ENCODE measurements at places on chromosomes 16 and 17.

DNA sequence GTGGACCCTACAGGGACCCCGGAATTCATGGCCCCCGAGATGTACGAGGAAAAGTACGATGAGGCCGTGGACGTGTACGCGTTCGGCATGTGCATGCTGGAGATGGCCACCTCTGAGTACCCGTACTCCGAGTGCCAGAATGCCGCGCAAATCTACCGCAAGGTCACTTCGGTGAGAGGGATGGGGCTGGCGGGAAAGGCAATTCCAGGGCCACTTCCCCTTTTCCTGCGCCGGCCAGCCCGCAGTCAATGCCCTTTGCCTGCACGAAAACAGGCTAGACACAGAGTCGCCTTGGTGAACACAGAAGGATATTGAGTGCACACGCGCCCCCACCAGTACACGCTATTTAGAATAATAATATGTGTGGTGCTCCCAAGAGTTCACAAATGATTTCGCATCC is 4.0 kb downstream of the WNK4 start:
- H3K4me1 ChIP-seq, result peaks cover 9% of the 10 kb centered on the region
- H3K27me3 ChIP-seq, result no peaks in the 10 kb centered on the region
- H3K4me3 ChIP-seq, result no peak overlapping the region
- no peak overlapping the region for H3K27ac ChIP-seq
- peaks cover 8% of the 10 kb centered on the region for H3K36me3 ChIP-seq
- no peak for DNase-seq

- H3K4me3 ChIP-seq, result no peak overlapping the region
- no peak for DNase-seq
- H3K4me1 ChIP-seq, result peaks cover 4% of the 10 kb centered on the region
- no peaks in the 10 kb centered on the region for H3K27me3 ChIP-seq
- H3K36me3 ChIP-seq, result no peaks in the 10 kb centered on the region
These were observed 113.7 kb downstream of the IRX5 start for GRCh38 chr16:55044201-55044975.

- H3K36me3 ChIP-seq, result no peaks in the 10 kb centered on the region
- no peaks in the 10 kb centered on the region for H3K27me3 ChIP-seq
- H3K4me3 ChIP-seq, result no peak overlapping the region
- H3K27ac ChIP-seq, result no peak overlapping the region
These were observed 11.5 kb upstream of the PRSS54 start for GRCh38 chr16:58306327-58306726.

GRCh38 chr16:2715519-2715918 is 4.5 kb downstream of the PRSS27 start:
- H3K27ac ChIP-seq, result no peak overlapping the region
- no peaks in the 10 kb centered on the region for H3K4me1 ChIP-seq
- H3K36me3 ChIP-seq, result no peaks in the 10 kb centered on the region
- DNase-seq, result peak; percentile 40

DNA sequence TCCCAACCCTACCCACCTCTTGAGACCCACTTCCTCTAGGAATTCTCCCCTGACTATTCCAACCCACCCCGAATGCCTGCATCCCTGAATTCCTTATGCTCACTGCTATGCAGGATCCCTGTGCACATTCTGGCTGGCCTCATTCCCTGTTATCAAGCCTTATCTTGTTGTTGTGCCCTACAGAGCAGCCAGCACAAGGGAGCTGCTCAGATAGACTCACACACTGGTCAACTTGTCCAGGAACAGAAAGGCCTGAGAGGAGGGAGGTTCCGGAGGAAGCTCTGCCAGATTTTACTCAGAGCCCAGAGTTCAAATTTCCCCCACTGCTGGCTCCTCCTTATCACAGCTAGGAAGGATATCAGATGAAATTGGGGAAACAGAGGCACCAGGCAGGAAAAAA is 24.8 kb upstream of the MYO18A start:
- H3K4me3 ChIP-seq, result no peak overlapping the region
- H3K4me1 ChIP-seq, result peaks cover 4% of the 10 kb centered on the region
- DNase-seq, result no peak

DNA sequence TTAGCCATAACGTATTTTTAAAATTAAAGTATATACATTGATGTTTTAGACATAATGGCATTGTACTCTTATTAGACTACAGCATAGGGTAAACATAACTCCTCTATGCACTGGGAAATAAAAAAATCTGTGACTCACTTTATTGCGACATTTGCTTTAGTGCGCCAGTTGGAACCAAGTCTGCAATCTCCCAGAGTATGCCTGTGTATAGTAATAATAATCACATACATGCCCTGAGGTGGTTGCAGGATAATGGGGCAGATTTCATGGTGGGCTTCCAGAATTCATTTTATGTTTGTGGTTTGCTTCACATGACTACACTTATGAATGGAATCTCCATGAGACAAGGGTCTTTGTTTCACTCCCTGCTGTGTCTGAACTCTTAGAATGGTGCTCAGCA is 66.9 kb upstream of the N4BP1 start:
- no peak overlapping the region for H3K27ac ChIP-seq
- no peak overlapping the region for H3K4me3 ChIP-seq
- peaks cover 2% of the 10 kb centered on the region for H3K27me3 ChIP-seq
- DNase-seq, result no peak
- no peaks in the 10 kb centered on the region for H3K4me1 ChIP-seq

DNA sequence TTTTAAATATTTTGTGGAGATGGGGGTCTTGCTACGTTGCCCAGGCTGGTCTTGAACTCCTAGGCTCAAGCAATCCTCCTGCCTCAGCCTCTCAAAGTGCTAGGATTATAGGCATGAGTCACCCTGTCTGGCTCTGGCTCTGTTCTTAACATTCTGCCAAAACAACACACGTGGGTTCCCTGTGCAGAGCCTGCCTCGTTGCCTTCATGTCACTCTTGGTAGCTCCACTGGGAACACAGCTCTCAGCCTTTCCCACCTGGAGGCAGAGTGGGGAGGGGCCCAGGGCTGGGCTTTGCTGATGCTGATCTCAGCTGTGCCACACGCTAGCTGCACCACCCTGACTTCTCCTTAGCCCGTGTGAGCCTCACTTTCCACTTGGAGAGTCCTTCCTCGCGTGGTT is 19.3 kb downstream of the CRISPLD2 start:
- peak overlapping the region; percentile 38 for H3K4me3 ChIP-seq
- DNase-seq, result no peak
- H3K36me3 ChIP-seq, result no peaks in the 10 kb centered on the region

- peak overlapping the region; percentile 51 for H3K27ac ChIP-seq
- H3K4me3 ChIP-seq, result no peak overlapping the region
- DNase-seq, result peak; percentile 65
- peaks cover 75% of the 10 kb centered on the region for H3K27me3 ChIP-seq
- no peaks in the 10 kb centered on the region for H3K36me3 ChIP-seq
- H3K4me1 ChIP-seq, result no peaks in the 10 kb centered on the region
These were observed 4.6 kb downstream of the CARMIL2 start for GRCh38 chr16:67649494-67649931.

DNA sequence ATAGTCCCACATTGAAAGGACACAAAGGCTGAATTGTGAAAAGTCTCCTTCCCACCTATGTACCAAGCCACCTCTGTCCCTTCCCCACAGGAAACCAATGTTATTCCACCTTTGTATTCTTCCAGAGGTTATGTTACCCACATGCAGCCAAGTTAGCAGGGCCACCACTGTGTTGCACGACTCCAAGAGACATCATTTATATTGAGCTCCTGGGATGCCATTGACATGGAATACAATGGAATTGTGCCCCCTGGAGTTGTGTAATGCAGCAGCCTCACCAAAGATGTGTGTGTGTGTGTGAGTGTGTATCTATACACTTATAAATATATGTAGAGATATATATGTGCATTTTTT is 21.6 kb upstream of the MSI2 start:
- H3K36me3 ChIP-seq, result no peaks in the 10 kb centered on the region
- H3K4me1 ChIP-seq, result peaks cover 6% of the 10 kb centered on the region
- no peak overlapping the region for H3K27ac ChIP-seq
- H3K4me3 ChIP-seq, result no peak overlapping the region

DNA sequence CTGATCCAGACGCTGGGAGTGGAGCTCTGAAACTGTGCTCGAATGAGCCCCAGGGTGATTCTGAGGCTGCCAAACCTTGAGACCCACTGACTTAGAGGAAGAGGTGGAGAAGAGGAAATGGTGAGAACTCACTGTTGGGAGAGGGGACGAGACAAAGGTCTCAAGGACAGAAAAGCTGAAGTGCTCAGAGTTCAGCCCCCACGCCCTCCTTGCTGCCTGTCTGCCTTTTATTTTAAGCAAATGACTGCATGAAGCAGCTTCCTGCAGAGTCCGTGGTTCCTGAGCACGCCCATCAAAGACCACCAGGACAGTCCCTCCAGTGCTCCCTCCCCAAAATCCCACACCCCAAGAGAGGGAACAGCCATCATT is 20.4 kb downstream of the COTL1 start:
- no peak for DNase-seq
- peaks cover 65% of the 10 kb centered on the region for H3K4me1 ChIP-seq
- peaks cover 68% of the 10 kb centered on the region for H3K36me3 ChIP-seq
- no peak overlapping the region for H3K27ac ChIP-seq
- no peaks in the 10 kb centered on the region for H3K27me3 ChIP-seq

- peaks cover 69% of the 10 kb centered on the region for H3K4me1 ChIP-seq
- H3K36me3 ChIP-seq, result no peaks in the 10 kb centered on the region
- DNase-seq, result no peak
These were observed 195.1 kb downstream of the CCDC182 start for GRCh38 chr17:57550016-57550415.

- H3K4me1 ChIP-seq, result no peaks in the 10 kb centered on the region
- peak; percentile 46 for DNase-seq
- H3K27me3 ChIP-seq, result no peaks in the 10 kb centered on the region
- no peak overlapping the region for H3K27ac ChIP-seq
- peaks cover 80% of the 10 kb centered on the region for H3K36me3 ChIP-seq
These were observed 111.7 kb downstream of the MAP2K6 start for GRCh38 chr17:69525920-69526841.

- H3K27me3 ChIP-seq, result no peaks in the 10 kb centered on the region
- no peak for DNase-seq
- no peaks in the 10 kb centered on the region for H3K36me3 ChIP-seq
- peaks cover 8% of the 10 kb centered on the region for H3K4me1 ChIP-seq
These were observed 45.9 kb downstream of the C16orf95 start for GRCh38 chr16:87271256-87271655.

- H3K36me3 ChIP-seq, result no peaks in the 10 kb centered on the region
- DNase-seq, result no peak
- no peaks in the 10 kb centered on the region for H3K27me3 ChIP-seq
- peaks cover 4% of the 10 kb centered on the region for H3K4me1 ChIP-seq
- H3K27ac ChIP-seq, result no peak overlapping the region
- no peak overlapping the region for H3K4me3 ChIP-seq
These were observed 39.4 kb downstream of the KCNJ16 start for GRCh38 chr17:70114405-70114804.

DNA sequence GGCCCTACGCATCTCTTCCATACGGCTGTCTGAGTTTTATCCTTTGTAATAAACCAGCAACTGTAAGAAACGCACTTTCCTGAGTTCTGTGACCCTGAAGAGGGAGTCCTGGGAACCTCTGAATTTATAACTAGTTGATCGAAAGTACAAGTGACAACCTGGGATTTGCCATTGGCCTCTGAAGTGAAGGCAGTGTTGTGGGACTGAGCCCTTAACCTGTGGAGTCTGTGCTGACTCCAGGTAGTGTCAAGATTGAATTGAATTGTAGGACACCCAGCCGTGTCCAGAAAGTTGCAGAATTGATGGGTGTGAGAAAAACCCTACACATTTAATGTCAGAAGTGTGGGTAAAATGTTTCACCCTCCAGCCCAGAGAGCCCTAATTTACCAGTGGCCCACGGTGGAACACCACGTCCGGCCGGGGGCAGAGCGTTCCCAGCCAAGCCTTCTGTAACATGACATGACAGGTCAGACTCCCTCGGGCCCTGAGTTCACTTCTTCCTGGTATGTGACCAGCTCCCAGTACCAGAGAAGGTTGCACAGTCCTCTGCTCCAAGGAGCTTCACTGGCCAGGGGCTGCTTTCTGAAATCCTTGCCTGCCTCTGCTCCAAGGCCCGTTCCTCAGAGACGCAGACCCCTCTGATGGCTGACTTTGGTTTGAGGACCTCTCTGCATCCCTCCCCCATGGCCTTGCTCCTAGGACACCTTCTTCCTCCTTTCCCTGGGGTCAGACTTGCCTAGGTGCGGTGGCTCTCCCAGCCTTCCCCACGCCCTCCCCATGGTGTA is 1.5 kb downstream of the GAA start:
- peaks cover 5% of the 10 kb centered on the region for H3K4me1 ChIP-seq
- no peak overlapping the region for H3K27ac ChIP-seq
- no peak for DNase-seq
- peak overlapping the region; percentile 97 for H3K4me3 ChIP-seq
- H3K36me3 ChIP-seq, result no peaks in the 10 kb centered on the region

DNA sequence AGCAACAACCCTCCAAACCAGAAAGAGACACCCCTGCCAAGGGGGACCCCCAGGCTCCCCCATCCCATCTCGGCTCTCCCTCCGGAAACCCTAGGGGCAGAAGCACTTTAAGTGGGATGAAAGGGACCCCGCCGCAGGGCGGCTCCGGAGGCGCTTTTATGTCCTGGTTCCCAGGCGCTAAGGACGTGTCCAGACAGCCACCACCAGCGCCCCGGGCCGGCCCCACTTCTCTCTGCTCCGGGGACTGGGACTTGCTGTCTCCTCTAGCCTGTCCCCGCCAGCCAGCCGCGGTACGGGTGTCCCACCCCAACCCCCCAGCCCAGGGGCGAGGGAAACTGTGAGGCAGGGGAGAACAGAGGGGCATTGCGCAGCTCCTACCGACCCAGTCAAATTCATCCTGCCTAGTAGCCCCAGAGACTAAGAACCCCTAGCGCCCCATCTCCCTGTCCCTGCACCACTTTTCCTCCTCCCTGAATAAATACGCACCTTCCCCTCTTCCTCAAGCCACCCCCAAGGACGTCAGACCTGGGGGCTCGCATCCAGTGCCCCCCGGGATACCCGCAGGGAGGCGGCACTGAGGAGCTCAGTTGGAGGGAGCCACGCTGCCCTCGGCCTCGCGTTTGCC is 4.1 kb downstream of the SP6 start:
- peaks cover 14% of the 10 kb centered on the region for H3K4me1 ChIP-seq
- H3K36me3 ChIP-seq, result no peaks in the 10 kb centered on the region
- H3K4me3 ChIP-seq, result peak overlapping the region; percentile 33
- peaks cover 84% of the 10 kb centered on the region for H3K27me3 ChIP-seq
- DNase-seq, result no peak

GRCh38 chr17:4576729-4577322 is 7.5 kb upstream of the SMTNL2 start:
- peaks cover 18% of the 10 kb centered on the region for H3K4me1 ChIP-seq
- H3K27me3 ChIP-seq, result no peaks in the 10 kb centered on the region
- H3K27ac ChIP-seq, result peak overlapping the region; percentile 84
- H3K36me3 ChIP-seq, result no peaks in the 10 kb centered on the region
- H3K4me3 ChIP-seq, result no peak overlapping the region
